Heart left ventricle (tissue), 16 donors: ENCODE measurements at places on chromosomes 4 and X.

- no peak for DNase-seq
Measured at GRCh38 chr4:1797861-1798579, 4.9 kb downstream of the FGFR3 start.

- no peak for DNase-seq
Measured at GRCh38 chrX:23497919-23498318, 163.3 kb downstream of the PTCHD1 start.

- DNase-seq = no peak
Measured at GRCh38 chr4:140996766-140997165, 136.5 kb downstream of the RNF150 start.

DNA sequence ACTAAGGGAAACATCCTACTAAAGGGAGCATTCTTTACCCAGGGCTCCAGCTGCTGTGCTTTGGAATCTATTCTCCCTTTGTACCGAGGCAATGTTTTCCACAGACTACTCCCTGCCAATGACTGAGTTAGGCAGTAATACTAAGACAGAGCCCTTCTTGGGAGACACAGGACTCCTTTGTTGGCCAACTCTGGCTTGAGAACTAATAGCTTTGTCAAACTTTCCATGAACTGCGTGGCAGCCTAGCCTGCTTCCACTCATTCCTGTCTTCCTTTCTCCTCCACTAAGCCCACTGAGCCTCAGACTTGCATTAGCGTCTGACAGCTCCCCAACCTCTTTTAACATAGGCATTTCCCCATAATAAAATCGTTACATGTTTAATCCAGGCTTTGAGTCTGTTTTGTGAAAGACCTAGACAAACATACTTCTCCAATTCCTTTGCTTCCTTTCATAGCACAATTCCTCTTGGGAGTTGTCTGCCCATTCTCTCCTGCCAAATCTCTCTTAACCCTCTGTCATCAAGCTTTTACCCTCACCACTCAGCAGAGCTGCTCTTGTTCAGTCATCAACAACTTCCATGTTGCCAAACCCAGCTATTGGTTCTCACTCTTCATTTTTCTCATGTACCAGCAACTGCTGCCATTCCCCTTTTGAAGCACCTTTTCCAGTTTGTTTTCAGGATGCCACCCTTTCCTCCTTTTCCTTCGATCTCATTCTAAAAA lies 300.3 kb upstream of the IGFBP7 start:
- peak; percentile 10 for DNase-seq

DNA sequence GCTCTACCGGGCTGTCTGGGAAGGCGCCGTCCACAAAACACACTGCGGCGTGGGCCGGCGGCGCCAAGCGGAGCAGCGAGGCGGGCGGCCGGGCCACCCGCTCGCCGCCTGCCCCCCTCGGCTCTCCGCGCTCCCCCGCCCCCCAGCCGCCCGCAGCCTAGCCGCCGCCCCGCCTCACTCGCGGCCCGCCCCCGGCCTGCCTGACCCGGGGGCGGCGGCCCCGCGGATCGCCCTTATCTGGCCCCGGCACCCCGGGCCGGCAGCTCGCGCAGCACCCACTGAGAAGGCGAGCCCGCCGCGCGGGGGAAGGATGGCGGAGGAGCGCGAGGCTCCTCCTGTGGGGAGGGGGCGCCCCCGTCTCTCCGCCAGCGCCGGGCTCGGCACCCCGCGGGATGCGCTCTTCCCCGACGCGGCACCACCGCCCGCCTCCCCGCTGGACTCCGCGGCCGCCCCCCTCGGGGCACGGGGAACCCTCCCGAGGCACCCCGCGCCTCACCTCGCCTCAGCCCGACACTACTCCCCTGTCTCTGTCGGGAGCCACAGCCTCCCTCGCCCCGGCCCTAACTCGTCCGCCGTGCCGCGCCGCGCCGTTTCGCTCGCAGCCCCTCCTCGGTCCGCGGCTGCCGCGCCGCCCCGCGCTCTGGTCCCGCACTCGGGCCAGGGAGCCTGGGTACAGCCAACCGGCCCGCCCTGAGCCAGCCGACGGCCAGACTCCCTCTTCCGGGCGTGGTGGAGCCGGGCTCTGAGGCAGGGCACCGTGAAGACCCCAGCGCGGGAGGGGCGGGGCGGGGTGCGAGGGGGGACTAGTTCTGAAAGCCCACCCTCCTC lies 566 bp downstream of the ATP11C start:
- peak; percentile 55 for DNase-seq
